Lung microvascular endothelial cell (primary cell): ENCODE measurements at places on chromosomes 2 and 18. TPM values are rescaled to one million over a fixed set of nuclear protein-coding genes. Genes with fewer than 3 reads are reported as not detected.
A peak's percentile ranks its signal among the peaks of the same experiment; 100 is the strongest.

- no peak for DNase-seq
These were observed 43.2 kb downstream of the FOSL2 start for GRCh38 chr2:28435814-28436351.

DNA sequence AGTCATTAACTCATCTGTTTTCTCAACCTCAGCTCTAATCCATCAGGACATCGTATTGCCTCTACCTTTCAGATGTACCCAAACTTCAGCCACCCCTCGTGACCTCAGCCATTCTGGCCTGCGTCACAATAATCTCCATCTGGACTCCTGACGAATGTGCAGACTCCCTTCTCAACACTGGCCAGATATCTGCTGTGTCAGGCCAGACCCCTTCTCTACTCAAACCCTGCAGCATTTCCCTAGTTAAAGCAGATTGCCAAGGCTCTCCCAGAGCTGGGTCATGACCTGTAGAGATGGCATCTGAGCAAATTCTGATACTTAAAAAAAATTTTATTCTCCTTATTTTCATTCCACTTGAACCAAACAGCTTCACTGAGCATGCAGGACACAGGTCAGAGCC, 69.5 kb upstream of the TMEM18 start:
- no peak for DNase-seq

DNA sequence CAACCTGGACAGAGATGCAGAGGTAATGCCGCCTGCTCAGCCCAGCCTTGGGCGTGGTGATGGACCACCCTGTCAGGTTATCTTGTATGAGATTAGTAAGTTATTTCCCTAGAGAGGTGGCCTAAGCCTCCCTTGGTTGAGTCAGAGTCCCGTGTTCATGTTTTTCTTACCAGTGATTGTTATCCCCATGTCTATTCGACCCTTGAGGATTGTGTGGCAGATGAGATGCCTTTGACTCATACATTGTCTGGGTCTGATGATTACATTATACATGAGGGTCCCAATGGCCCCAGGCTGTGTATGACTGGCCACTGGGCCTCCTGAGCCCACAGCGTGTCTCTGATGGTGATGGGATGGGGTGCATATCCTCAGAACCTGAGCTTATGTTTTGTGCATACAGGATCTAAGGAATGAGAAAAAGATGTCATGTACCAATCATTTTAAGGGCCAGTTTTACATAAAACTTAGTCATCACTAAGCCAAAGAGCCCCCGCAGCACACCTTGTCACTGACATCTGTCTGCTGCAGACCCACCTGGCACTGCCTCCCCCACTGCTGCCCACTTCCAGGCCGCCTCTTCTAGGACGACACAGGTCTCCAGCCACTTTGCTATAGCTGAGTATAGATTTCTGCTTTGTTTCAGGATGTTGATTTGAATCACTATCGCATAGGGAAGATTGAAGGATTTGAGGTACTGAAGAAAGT, 7.7 kb downstream of the PPP1R7 start:
- peak; percentile 56 for DNase-seq

LIMS2 gene
- total RNA-seq: 3.6 and 5.0 TPM in 2 replicates

CFAP65 gene
- total RNA-seq: not detected in 2 replicates

DNA sequence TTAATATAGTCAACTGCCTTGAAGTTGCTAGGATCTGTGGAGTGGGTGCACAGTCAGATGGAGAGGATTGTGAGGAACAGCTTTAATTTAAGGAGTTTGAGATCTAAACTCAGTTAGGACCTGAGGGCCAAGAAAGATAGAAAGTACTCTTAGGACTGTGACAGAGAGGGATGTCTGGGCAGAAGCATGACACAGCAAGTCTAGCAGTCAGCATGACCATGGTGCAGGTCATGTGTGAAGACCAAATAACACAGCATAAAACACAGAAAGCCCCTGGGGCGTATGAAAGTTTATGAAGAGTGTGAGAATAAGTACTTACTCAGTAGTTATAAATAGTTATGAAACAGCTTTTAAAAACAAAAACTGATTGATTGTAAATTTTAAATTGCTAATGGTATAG, 107.2 kb downstream of the GALNT1 start:
- no peak for DNase-seq

- DNase-seq: no peak
These were observed 197.5 kb downstream of the PHLPP1 start for GRCh38 chr18:62912885-62913284.

DNA sequence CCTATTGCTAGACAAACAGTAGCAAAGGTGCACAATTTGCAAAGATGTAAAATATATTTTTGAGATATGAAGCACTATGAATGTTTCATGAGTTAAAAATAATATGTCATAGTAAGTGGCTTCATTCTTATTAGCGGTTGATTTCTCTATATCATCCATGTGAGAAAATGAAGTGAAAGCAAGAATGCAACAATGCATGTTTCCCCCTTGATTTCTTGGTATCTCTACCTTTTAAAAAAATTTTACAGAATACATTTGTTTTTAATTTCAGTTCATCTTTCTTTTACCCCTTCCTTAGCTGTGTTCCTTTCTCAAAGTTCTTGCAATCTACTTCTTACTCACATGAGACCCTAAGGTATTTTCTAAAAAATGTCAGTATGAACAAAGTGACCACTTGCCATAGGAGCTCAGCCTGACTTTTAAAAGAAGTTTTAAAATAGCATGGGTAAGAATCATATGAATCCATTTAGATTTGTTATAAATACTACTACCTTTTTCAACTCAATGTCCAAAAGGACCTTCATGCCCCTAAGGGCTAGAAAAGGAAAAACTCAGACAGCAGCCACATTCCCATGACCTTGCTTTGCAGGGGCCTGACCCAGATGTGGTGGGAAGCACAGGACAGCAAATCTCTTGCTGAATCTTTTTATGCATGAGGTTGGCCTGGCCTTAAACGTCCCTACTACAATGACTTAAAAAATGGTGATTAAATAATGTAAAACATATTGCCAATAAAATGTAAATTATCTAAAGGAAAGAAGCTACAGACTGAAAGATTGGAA, 14.8 kb upstream of the SLC38A11 start:
- no peak for DNase-seq

DNA sequence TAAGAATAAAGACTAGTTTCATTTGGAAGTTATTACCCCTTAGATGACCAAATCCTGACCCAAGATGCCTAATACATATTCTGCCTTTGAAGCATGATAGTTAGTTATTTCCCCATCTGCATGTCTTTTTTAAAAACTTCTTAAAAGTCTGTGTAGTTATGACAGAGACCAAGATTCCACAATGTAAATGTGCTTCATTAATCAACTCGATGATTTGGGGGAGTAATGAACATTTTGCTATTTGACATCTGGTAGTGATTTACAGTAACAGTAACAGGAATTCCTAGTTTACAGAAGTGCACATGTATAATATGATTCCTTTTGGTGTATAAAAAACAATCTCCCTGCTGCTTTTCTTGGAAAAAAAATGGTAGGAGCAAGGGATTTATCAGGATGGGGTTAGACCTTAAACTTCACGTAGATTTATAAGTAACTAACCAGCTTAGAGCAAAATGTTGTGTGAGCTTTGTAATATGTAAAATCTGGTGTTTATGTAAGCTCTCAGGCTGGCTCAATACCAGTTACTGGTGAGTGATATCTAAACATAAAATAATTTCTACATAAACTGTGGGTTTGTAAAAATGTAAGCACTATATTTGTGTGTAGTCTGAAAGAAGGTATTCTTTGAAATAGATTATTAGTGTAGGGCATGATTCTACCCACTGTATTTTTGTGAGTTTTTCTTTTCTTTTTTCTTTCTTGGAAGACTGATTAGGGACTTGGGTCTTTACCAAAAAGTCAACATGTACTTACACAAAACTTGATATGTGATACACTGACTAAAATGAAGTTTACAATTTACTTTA, 641.6 kb downstream of the EPHA4 start:
- DNase-seq: no peak

STEAP3 gene
- 4.6 and 7.2 TPM in 2 replicates for total RNA-seq

CPLX4 gene
- not detected in 2 replicates for total RNA-seq

DTNA gene
- total RNA-seq: 0.40 and 0.44 TPM in 2 replicates

DNA sequence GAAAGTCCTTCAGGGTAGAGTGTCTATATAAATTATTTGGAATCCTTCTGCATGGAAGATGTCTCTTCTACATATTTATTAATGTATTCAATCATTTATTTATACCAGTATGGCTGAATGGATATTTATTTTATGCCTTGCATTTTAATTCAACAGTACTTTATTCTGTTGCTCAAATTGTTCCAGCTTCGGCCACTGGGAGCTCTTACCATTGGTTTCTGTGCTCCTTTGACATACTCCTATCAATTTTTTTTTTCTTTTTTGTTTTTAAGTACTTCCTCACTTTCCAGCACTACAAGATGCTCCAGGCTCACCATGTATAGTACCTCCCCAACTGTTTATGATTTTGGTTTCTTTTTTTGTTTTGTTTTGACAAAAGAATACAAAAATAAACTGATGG, 39.4 kb upstream of the WIPF1 start:
- no peak for DNase-seq

- DNase-seq: peak; percentile 97
These were observed 32.0 kb downstream of the YPEL5 start for GRCh38 chr2:30178618-30179434.

SIX3 gene
- not detected in 2 replicates for total RNA-seq

DNA sequence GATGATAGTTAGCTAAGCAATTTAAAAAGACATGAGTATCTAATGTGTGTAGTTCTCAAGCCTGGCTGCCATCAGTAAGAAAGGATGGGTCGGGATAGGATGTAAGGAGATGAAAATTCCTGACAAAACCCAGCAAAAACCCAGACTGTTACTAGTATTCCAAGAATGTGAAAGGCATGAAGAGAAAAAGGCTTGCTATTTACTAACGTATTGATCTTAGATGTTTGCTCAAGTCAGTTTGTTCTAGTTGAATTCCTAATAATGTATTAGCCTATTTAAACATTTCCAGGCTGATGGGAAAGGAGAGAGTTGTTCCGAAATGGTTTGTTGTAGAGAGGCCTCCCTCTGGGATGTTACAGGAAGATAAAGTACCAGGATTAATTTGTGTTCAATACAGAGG, 88.2 kb downstream of the ZNF532 start:
- no peak for DNase-seq

SLC38A11 gene
- not detected in 2 replicates for total RNA-seq

- peak; percentile 11 for DNase-seq
These were observed 69.9 kb downstream of the PLB1 start for GRCh38 chr2:28565720-28566295.
